ENCODE measurements at places on chromosomes 1 and 21. TPM values are rescaled to one million over a fixed set of nuclear protein-coding genes. Genes with fewer than 3 reads are reported as not detected.

Gene SDC3
- 62.7 TPM for total RNA-seq

DNA sequence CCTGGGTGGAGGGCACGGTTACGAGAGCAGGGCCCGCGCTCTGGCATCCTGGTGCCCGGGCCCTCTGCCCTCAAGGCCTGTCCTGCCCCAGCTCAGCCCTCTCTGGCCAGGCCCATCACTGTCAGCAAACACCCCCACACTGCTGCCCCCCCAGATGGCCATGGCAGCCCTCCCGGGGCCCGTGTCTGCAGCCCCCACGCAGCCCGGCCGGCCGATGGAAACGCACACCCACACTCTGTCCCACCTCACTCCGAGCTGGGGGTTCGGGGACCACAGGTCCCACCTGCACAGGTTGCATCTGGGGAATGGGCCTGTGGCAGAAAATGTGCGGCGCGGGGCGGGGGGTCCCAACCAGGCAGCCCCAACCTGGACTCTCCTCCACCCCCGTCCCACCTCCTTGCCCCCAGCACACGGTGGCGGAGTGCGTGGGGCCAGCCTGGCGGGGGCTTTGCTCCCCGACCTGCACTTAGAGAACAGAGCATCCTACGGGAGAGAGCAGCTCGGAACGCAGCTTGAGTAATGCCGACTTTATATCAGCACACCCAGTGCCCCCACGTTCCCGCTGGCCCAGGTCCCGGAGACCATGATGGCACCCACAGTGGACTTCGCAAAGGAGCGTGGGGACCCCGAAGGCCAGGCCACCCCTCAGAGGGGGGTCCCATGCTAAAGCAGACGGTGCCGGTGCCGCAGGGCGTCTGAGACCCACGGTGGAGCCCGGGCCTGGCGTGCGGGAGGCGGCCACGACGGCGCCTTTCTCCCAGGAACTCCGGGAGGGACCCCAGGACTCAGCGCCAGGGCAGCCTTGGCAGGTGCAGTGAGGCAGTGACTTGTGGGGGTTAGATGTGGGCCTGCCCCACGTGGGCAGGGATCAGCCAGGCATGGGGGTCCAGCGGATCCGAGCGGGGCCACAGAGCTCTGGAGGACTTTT is 7.5 kb upstream of the RNF223 start:
- DNase-seq, result no peak

- peak; percentile 87 for DNase-seq
Observed at GRCh38 chr21:46559291-46559983, 45.4 kb downstream of the S100B start.

DNA sequence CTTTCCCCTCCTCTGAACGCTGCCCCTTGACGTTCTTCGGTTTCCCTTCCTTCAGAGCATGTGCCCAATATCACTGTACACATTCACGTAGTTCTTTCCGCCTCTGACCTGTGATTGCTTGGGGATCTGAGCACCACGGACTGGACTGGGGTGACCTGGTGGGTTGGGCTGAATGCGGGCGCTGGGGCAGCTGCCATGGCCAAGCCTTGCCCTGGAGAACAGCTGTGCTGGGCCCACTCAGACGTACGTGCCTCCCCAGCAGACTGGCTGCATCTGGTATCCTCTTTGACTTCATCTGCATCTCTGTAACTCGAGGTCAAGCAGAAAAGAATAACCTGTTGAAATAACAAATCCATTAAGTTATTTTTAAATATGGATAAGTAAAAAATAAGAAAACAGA is 35.1 kb upstream of the DISC1 start:
- no peak for DNase-seq
